ENCODE measurements at places on chromosomes 2 and 18.

- no peak for DNase-seq
These were observed 27.2 kb downstream of the KDM3A start for GRCh38 chr2:86468162-86469033.

DNA sequence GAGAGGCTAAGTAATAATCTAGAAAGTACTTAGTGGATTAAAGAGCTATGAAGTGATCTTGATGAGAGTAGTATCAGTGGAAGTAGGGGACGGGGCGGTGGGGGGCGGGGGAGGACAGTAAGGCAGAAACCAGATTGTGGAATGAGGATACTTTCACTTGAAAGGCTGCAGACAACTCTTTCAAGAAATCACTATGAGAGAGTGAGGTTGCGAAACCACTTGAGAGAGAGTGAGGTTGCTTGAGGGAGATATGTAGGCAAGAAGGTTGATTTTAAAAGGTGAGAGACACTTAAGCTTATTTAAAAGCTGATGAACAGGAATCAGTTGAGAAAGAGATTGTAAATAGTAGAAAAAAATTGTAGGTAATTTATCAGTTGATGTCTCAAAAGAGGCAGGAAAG, 3.8 kb downstream of the ZNF397 start:
- no peak for DNase-seq

DNA sequence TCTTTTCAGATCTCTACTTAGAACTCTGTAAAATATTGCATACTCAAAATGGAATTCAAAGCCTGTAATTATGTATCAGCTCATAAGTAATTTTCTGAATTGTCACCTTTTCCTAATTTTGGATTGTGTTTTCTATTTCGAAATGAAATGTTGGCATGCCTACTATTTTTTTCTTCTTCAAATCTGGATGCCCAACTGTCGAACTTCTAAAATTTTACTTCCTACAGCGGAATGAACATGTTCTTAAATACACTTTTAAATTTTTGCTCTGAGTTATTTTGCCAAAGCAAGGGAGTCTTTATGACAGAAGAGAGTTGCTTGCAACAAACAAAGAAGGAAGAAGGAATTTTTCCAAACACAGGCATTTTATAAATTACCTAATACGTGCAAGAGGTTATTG, 336.0 kb downstream of the ADCYAP1 start:
- DNase-seq, result no peak

GRCh38 chr2:128734521-128735295, 416.0 kb upstream of the HS6ST1 start:
- no peak for DNase-seq

DNA sequence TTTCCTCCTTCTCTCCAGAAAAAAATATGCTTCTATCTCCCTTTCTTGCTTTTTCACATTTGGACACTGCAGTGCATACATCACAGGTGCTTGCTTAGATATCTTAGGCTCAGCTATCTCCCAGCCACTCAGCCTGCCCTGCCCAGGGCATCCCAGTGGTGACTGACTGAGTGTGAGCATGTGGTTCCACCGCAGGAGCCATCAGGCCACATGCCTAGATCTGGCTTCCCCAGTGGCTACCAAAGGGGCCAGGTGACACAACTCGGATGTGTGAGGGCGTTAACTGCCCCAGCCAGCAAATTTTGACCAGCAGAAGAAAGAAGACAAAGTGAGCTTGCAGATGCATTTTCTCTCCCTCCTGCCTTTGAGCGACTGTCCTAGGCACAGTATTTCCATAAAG, 25.5 kb downstream of the SP5 start:
- no peak for DNase-seq

GRCh38 chr2:27527182-27527581, 30.5 kb downstream of the GCKR start:
- no peak for DNase-seq

- no peak for DNase-seq
These were observed 6.2 kb downstream of the KANSL3 start for GRCh38 chr2:96631804-96632435.

DNA sequence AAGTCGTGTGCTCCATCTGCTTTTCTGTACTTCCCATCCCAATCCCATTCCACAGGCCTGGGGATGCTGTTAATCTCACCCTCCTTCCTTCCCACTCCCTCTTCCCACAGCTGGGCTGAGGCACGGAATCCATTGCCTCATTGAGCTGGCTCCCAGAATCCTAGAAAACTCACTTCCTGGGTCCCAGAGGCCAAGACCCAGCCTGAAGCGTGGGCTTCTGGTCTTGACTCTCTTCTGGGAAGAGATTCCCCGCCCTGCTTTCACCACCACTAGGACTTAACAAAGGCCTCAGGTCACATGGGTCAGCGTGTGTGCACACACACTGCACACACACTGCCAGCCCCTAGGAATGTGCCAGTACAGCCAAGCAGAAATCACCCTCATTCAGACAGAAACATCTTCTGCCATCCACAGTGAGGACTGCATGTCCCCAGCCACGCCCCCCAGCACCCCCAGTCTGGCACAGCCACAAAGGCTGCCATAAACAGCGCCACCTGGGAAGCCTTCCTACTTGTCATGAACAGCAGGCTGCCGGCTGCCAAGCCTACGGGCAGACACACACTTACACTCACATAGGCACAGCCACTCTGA, 165.8 kb downstream of the TNS1 start:
- no peak for DNase-seq

- DNase-seq, result no peak
These were observed 81.8 kb downstream of the TNS1 start for GRCh38 chr2:217920879-217921603.

DNA sequence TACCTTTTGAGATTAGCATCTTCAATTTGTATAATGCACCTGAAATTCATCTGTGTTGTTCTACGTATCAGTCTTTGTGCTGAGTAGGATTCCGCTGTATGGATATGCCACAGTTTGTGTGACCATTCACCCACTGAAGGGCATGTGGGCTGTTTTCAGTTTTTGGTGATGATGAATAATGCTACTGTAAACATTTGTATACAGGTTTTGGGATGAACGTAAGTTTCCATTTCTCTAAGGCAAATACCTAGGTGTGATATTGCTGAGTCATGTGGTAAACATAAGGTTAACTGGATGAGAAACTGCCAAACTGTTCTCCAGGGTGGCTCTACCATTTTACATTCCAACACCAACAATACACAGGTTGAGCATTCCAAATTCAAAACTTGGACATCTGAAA, 35.1 kb downstream of the CABYR start:
- DNase-seq, result no peak

DNA sequence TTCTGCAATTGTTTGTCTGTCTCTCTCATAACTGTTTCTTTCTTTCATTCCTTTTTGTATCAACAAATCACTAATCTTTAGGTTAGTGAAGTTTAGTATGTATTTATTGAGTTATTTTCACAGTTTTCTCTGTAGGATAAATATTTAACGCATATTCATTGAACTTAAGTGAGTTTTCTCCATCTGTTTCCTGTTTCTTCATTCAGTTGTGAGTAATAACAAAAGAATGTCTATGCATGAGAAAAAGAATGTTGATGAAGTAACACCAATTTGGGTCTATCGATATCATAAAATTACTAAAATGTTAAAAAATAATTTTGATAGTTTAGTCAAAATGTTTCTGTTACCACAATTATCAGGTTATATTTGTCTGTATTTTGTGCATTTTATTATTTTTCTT, 948.0 kb downstream of the DSC3 start:
- no peak for DNase-seq

DNA sequence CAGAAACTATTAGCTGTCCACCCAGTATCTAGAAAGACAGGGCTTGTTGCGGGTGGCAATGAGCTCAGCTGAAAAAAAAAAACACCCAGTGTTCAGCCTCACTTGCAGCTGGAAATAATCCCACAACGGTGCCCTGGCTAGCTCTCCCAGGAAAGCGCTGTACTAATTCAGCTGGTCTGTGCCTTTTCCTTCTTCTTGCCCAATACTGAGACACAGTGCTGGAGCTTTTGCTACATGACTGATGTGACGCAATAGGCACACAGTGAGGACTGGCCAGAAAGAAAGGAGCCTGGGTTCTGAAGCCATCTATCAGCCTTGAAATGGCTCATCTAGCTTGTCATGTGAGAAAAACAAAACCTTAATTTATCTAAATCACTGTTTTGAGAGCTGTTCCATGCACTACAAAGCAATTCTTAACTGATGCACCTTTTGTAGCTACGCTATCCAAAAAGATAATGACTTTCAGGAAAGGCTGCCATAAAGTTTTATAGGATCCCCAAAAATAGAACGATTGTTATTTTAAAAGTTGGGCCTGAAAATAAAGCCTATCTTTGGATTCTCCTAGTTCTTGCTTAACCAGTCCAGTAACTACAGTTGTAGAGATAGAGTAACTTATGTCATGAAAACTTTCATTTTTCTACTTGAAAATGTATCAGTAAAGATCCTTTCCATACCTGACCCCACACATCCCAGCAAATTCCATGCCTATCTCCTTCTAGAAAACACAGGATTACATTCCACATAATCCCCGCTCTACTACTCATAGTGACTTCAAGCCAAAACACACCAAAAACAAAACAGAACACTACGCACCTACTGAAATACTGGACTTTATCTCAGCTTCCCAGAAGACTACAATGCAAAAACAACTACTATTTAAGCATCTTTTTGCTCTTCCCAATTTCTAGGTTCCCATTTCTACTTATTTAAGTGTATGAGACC, 15.9 kb downstream of the KIDINS220 start:
- DNase-seq, result no peak

- DNase-seq, result no peak
These were observed 31.3 kb downstream of the LANCL1 start for GRCh38 chr2:210445116-210445707.

DNA sequence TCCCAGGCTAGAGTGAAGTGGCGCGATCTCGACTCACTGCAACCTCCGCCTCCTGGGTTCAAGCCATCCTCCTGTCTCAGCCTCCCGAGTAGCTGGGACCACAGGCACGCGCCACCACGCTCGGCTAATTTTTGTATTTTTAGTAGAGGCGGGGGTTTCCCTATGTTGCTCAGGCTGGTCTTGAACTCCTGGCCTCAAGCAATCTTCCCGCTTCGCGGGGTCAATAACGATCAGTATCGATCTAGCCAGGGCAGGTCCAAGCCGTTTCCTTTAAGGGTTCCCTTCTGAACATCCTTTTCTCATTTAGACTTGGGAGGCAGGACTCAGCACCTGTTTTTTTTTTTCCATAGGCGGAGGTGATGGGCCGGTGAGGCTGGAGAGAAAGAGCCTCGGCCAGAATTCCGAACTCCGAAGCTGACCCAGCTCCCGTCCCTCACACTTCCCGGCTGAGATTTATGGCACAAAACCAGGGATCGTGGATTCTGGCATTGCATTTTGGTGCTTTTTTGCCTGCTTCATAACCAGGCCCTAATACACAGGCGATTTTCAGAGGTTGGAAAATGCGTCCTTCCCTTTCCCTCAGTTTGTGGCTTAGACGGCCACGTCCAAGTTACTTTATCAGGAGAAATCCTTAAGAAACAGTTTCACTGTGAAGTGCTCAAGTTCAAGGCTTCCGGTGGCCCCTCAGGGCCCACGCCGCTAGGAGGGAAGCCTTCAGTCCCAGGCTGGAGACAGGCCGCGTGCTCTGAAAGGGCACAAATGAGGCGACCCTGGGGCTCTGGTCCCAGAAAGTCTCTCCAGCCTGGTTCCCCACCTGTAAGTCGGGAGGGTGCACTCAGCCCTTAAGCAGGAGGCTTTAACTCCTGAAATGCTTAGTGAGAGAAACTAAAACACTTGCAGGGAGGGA, 998 bp upstream of the SLC66A3 start:
- DNase-seq, result no peak
